Skeletal muscle cell (primary cell): ENCODE measurements at places on chromosomes 5 and 9.

- DNase-seq = no peak
Measured at GRCh38 chr9:128068386-128069205, 564 bp downstream of the SLC25A25 start.

- DNase-seq = no peak
Measured at GRCh38 chr9:70927530-70927929, 193.9 kb downstream of the TRPM3 start.

GRCh38 chr5:62143268-62144229 is 162.5 kb upstream of the KIF2A start:
- no peak for DNase-seq

GRCh38 chr5:170691657-170692056 is 91.9 kb upstream of the GABRP start:
- no peak for DNase-seq
